Activated T-helper 2 cell treated with anti-CD3 and anti-CD28 coated beads, Interferon-gamma antibody, Interleukin-2, Interleukin-4, amounts not matched to agents 10 μg/mL and 5 μg/mL and 100 μg/mL, durations not matched to agents 14 hours and 24 hours and 36 hours (primary cell): ENCODE measurements at places on chromosomes 16 and 17. TPM values are rescaled to one million over a fixed set of nuclear protein-coding genes. Genes with fewer than 3 reads are reported as not detected.

TMEM238L gene
- total RNA-seq, result not detected in 2 replicates

TBC1D26 gene
- total RNA-seq, result 0.23 TPM in 1 of 2 replicates, not detected in the other

AURKB gene
- 113 TPM in 2 replicates for total RNA-seq

ZFHX3 gene
- total RNA-seq, result 0.62 and 1.2 TPM in 2 replicates

CIITA gene
- total RNA-seq, result 8.6 and 9.3 TPM in 2 replicates

CLDN6 gene
- total RNA-seq, result not detected in 2 replicates

CD19 gene
- 0.18 and 0.23 TPM in 2 replicates for total RNA-seq

- DNase-seq, result no peak
Measured at GRCh38 chr17:80957461-80957941, 34.1 kb upstream of the CHMP6 start.

DNA sequence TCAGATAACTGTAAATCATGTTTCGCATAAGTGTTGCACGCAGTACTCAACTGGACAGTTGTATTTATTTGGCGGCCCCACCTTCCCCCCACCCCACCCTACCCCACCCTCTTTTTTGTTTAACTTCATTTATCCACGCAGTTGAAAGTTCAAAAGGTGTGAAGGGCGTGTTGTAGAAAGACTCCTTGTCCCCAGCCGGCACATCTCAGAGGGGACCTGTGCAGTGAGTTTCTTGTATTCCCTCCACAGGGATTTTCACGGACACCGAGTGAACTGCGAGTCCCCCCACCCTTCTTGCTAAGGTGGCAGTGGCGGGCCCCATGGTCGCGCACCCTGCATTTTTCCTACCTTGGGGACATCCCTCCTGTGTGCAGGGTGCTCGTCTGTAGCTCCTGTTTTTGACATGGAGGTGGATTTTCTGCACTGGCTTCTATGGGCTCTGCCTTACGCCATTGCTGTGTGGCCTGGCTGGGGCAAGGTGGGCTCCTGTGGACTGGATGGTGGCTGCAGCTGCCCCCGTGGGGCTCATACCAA, 36.2 kb downstream of the ADCY7 start:
- no peak for DNase-seq

GRCh38 chr17:57434361-57434760, 178.0 kb downstream of the MSI2 start:
- DNase-seq, result no peak

DNA sequence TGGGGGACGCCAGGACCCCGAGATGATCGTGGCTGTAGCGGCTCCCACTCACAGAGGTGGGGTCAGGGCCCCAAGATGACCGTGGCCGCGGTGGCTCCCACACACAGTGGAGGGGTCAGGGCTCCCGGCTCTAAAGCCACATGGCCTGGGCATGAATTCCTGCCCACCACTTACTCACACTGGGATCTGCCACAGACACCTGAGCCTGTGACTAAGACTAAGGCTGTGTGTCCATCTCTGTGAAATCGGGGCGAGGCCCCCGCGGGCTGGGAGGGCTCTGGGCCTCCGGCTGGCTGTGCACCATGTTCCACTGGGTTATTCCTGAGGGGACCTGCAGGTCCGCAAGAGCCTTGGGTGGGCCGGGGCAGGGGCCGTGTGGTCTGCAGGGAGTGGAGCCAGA, 18.5 kb downstream of the ZFPM1 start:
- no peak for DNase-seq

DNA sequence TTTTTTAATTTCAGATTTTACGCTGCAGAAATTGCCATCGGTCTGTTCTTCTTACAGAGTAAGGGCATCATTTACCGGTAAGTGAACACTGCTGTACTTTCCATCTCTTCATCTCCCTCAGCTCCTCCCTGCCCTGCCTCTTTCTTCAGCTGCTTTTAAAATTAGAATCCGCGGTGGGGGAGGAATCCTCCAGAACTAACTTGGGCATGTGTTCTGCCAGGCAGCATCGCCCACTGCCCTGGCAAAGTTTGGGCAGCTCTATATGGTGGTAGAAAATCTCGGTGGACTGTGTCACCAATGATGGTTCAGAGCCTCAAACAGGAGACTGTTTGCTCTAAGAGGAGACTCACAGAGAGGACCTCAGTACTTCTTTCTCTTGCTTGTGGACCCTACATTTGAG, 81.6 kb upstream of the CACNG3 start:
- no peak for DNase-seq

DNA sequence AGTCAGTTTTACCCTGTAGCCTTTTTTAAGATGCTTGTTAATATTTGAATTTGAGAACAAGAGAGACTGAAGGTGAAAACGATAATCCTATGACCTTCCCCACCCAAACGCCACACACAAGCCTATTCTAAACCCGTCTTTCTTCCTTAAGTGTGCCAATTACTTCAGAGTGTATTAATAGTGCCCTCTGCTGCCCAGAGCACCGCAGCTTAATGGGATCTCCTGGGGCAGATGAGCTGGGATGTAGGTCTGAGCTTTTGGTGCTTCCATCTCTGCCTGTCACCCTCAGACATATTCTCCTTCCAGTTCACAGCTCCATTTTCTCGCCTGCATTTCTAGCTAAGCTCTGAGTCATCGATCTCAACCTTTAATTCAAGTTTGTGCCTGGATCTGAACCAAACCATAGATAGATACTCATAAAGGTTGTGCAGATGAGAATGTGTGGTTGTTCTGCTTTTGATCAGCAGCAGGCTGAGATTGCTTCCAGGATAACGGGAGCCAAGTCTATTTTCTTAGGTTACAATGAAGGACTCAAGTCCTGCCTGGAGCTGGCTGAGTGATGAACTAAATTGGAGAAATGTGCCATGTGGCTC, 46.4 kb upstream of the CDH13 start:
- no peak for DNase-seq

- no peak for DNase-seq
Measured at GRCh38 chr17:15363702-15364101, 22.3 kb upstream of the TEKT3 start.

DNA sequence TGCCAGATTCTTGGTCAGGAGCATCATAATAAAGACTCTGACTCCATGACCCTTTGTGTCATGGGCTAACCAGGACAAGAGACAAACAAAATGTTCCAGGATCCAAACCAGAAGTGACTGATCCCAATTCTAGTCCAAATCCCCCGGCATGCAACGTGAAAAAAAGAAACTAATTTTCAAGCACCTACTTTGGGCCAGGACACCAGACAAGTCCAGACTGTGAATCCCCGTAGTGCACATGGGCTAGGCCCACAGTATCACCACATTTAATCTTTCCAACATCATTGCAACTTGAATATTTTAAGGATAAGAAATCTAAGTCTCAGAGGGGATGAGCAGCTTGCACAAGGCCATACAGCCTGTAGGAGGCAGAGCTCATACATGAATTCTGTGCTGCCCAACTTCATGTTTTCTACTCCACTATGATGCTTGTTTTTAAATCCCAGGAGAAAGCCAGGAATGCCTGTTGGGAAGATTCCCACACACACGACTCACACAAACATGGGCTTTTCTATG, 365.7 kb downstream of the NPIPA8 start:
- no peak for DNase-seq

DNA sequence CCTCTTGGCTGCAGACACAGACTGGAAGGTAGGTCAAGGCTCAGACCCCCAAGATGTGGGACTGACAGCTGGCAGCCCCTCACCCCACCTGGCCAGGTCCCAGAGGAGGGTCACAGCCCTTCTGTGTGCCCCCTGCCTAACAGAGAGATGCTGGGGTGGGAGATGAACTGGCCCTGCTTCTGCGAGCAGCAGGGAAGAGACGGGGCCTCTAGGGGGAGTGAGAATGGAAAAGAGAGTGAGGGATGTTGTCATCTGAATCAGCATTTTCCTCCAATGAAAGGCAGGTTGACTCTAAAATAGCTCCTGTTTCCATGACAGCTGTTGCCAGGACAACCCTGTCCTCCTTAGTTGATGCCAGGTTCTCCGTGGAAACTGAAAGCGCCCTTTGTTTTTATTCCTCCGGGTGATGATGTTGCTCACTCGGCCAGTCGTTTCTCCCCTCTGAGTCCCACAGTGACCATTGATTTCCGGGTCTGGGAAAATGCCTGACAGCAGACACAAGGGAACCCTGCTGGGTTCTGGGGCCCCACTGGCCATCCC, 4.9 kb upstream of the NDRG4 start:
- peak; percentile 71 for DNase-seq

- no peak for DNase-seq
Measured at GRCh38 chr16:70664325-70665112, 18.2 kb downstream of the IL34 start.

GRCh38 chr17:61587807-61588660, 3.0 kb downstream of the NACA2 start:
- DNase-seq, result no peak

GRCh38 chr17:73952480-73953205, 250.8 kb upstream of the RPL38 start:
- DNase-seq, result no peak

- no peak for DNase-seq
Measured at GRCh38 chr17:14902297-14902696, 362.8 kb downstream of the PMP22 start.

DNA sequence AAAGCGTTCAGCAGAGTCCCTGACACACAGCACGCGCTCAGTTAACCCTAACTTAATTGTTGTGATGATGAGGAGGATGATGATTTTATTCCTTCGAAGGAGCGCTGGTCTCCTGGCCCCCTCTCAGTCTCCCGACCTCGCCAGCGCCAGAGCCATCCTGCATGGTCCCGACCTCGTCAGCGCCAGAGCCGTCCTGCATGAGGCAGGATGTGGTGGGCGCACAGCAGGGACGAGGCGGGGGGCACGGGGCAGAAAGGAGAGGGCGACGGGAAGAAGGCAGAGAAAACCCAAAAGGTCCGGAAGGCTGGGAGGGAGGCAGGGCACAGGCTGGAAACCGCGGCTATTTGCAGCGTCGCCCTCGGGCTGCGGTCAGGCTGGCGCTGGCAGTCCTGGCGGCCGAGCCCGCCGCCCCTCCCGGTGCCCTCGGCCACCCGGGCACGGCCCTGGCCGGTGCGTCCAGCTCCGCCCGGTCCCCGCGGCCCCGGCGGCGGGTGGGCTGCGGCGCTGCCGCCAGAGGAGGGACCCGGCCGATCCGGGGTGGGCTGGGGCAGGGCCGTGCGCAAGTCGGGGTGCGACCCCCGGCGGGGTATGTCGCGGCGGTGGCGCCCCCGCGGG, 3.0 kb upstream of the TAC4 start:
- DNase-seq, result no peak

DNA sequence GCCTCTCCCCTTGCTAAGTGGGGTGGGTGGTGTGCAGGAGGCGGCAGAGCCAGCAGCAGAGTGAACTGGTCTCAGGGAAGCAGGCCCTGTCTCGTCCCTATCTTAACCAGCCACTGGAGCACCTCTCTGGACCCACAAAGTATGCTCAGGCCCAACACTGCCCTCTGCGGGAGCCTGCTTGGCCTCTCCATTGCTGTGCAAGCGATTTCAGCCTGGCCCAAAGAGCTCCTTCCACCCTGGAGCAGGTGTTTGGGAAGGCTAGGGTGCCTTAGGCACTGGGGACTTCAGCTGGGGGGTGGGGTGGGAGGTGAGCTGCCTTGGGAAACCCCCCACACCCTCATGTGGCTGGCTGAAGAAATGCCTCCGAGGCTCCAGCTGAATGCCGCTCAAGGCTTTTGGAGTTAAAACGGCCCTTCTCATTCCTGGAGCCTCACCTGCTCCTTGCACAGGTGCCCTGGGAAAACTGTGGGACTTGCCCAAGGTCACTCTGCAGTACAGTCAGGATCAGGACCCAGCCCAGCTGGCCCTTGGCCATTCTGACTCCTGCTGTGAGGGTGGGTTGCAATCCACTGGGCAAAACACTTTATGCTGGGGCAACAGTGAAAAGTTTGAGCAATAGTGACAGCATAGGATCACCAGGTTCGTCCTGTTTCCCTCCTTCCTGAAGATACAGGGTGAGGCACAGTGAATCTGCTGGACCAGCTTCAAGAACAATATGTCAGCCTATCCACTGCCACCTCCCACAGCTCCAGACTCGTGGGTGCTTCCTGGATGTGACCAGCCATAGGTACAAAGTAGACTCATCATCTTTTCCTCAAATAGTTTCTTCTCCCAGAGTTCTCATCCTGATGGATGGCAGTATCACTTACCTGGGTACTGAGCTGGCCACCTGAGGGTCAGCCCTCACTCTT, 5.9 kb upstream of the UBE2O start:
- DNase-seq, result no peak

DNA sequence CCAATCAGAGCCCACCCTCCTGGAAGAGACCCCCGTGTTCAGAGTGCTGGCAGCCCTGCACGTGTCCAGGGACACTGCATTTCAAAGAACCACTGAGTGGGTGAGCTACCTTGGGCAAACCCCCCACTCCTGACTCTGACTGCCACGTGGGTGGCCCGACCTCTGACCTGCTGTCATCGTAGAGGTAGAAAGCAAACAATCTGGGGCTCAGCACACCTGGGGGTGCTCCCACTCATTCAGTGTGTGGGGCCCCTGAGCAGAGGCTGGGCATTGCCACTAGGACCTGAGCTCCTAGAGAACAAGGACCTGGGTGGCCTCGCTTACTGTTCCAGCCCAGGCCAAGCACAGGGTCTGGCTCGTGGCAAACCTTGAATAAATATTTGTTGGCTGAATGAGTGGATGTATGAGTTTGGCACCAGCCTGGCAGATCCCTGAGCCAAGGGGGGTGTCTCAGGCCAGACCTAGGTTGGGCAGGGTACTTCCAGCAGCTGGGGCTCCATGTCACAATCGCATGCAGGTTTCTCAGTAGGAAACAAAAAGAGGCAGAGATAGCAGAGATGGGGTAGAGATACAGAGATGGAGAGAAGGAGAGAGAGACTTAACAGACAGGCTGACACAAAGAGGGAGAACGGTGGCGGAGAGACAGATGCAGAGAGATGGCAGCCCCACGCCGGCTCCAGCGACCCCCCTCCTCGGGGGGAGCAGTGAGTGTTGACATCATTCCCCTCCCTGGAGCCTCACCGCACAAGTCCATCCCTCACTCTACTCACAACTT, 5.4 kb upstream of the DRC7 start:
- no peak for DNase-seq

- DNase-seq, result no peak
Measured at GRCh38 chr17:61635913-61636432, 45.0 kb upstream of the NACA2 start.
